ENCODE measurements at places on chromosomes 7 and 10. TPM values are rescaled to one million over a fixed set of nuclear protein-coding genes. Genes with fewer than 3 reads are reported as not detected.

- no peak overlapping the region for H3K4me3 ChIP-seq
- no peaks in the 10 kb centered on the region for H3K27me3 ChIP-seq
- no peaks in the 10 kb centered on the region for H3K36me3 ChIP-seq
- no peak for DNase-seq
Observed at GRCh38 chr10:17607603-17608332, 9.4 kb downstream of the HACD1 start.

GRCh38 chr7:38839851-38840250, 69.1 kb downstream of the VPS41 start:
- H3K27me3 ChIP-seq, result no peaks in the 10 kb centered on the region
- H3K36me3 ChIP-seq, result no peaks in the 10 kb centered on the region
- DNase-seq, result no peak
- H3K4me3 ChIP-seq, result no peak overlapping the region
- H3K27ac ChIP-seq, result no peak overlapping the region
- no peaks in the 10 kb centered on the region for H3K4me1 ChIP-seq

Gene LBX1
- total RNA-seq, result not detected

Gene IFIT3
- 117 TPM for total RNA-seq

Gene ADIRF
- 158 TPM for total RNA-seq

GRCh38 chr10:58608826-58609531, 96.3 kb downstream of the BICC1 start:
- no peak overlapping the region for H3K4me3 ChIP-seq
- no peaks in the 10 kb centered on the region for H3K36me3 ChIP-seq
- no peaks in the 10 kb centered on the region for H3K27me3 ChIP-seq
- no peak for DNase-seq
- no peaks in the 10 kb centered on the region for H3K4me1 ChIP-seq

Gene C10orf62
- total RNA-seq, result not detected

DNA sequence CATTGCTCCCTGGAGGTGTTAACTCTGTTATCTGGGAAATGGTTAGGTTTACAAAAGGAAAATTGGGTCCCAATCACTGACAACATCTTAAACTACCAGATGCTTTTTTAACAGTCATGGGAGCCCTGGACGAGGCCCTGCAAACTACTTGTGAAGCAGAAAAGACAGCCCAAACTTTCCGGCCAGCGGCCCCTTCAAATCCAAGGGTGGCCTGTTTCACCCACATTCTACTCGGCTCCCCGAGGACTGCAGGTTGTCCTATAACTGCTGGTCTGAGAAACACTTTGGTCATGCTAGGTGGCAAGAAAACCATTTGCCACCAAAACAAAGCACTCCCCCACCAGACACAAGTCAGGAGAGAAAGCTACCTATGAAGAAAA, 2.6 kb downstream of the TUBGCP2 start:
- H3K36me3 ChIP-seq, result peaks cover 33% of the 10 kb centered on the region

Gene PRRT4
- total RNA-seq, result 0.47 TPM

- no peaks in the 10 kb centered on the region for H3K27me3 ChIP-seq
- no peak for DNase-seq
- peak overlapping the region; percentile 84 for H3K27ac ChIP-seq
- H3K36me3 ChIP-seq, result no peaks in the 10 kb centered on the region
- H3K4me1 ChIP-seq, result peaks cover 99% of the 10 kb centered on the region
- H3K4me3 ChIP-seq, result no peak overlapping the region
Observed at GRCh38 chr7:5691606-5692005, 89.9 kb downstream of the RNF216 start.

Gene GDF10
- total RNA-seq, result 14.5 TPM

Gene NRG3
- total RNA-seq, result 2.6 TPM

Gene GFRA1
- total RNA-seq, result 9.8 TPM

- no peaks in the 10 kb centered on the region for H3K36me3 ChIP-seq
- no peak overlapping the region for H3K27ac ChIP-seq
- H3K4me1 ChIP-seq, result no peaks in the 10 kb centered on the region
- H3K27me3 ChIP-seq, result no peaks in the 10 kb centered on the region
Observed at GRCh38 chr10:108421266-108421665, 1256.8 kb upstream of the SORCS1 start.

Gene ADCYAP1R1
- total RNA-seq, result 2.9 TPM

DNA sequence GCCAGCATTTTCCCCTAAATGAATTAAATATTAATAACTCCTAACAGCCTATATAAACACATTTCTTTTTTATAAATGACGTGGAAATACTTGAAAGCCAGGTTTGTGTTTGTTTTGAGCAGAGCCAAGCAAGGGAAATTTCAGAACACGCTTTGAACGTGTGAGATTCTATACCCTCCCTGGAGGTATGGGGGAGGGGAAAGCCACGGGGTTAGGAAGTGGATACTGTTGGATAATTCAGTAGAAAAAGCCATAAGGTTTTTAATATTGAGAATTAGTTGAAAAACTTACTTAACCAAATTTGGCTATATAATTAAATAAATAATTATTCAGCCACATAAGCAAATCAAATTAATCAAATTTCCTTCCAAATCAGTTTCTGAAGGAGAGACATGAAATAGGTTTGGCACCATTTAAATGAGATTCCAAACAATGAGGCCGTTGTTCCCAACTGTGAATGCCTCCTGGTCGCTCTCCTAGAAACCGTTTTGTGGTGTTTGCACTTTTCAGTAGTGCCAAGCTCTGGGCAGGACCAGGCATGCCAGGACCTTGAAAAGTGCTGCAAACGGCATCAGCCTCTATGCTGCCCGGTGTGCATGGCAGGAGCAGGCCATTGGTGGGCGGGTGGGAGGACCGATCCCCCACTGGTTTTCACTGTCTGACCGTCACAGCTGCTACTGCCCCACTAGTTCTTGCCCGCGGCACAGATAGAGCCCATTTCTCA, 88.1 kb downstream of the SEPTIN14 start:
- no peaks in the 10 kb centered on the region for H3K4me1 ChIP-seq
- DNase-seq, result no peak
- no peaks in the 10 kb centered on the region for H3K36me3 ChIP-seq
- H3K4me3 ChIP-seq, result no peak overlapping the region

Gene FAM13C
- 13.9 TPM for total RNA-seq

GRCh38 chr7:1358376-1359050, 100.8 kb downstream of the MICALL2 start:
- H3K4me3 ChIP-seq, result no peak overlapping the region
- no peak overlapping the region for H3K27ac ChIP-seq
- no peak for DNase-seq
- H3K27me3 ChIP-seq, result peaks cover 29% of the 10 kb centered on the region
- H3K4me1 ChIP-seq, result no peaks in the 10 kb centered on the region

GRCh38 chr7:107579885-107580715, at the start of gene BCAP29:
TSS of gene BCAP29 (plus strand) at chr7:107580246. CDS start at chr7:107580773, 527 bp downstream.
- peak; percentile 84 for DNase-seq
- H3K4me1 ChIP-seq, result peaks cover 21% of the 10 kb centered on the region
- peak within 1 kb of the TSS; percentile 83 for H3K4me3 ChIP-seq
- H3K36me3 ChIP-seq, result peaks cover 11% of the 10 kb centered on the region
- peak within 1 kb of the TSS; percentile 93 for H3K27ac ChIP-seq

DNA sequence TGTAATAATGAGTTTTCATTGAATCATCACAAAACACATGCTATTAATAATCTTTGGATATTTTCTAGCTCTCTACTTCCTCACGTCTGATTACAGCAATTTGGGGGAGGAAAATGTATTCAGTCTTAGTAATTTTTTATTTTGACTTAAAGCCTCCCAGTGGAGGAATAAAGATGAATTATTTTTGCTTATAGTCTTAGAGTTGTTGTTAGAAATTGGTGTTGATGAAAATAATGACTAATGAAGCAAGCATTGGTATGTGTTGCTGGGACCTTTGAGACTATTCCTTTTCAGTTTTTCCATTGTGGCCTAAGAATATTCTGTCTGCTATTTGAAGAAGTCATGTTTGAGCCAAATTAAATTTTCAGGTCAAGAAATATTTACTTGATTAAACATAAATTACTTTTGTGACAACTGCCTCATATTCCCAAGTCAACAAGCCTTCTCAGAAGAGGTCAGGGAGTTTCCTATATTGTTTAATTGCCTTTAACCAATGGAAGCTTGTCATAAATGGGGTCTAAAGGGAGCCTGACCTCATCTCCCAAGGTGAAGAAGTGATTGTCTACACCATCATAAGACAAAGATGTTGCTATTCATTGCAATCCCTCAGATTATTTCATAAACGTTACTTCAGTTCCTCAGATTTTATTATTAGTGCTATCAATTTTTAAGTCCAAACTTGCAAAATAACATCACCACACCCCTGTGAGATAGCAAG, 90.0 kb downstream of the ST7 start:
- H3K27me3 ChIP-seq, result no peaks in the 10 kb centered on the region
- peaks cover 22% of the 10 kb centered on the region for H3K4me1 ChIP-seq
- H3K4me3 ChIP-seq, result no peak overlapping the region
- DNase-seq, result no peak
- no peak overlapping the region for H3K27ac ChIP-seq

- no peak for DNase-seq
- H3K36me3 ChIP-seq, result no peaks in the 10 kb centered on the region
- H3K27me3 ChIP-seq, result no peaks in the 10 kb centered on the region
- H3K4me3 ChIP-seq, result no peak overlapping the region
Observed at GRCh38 chr7:116315803-116316202, 105.5 kb downstream of the TES start.

Gene SPDYE16
- 0.18 TPM for total RNA-seq

DNA sequence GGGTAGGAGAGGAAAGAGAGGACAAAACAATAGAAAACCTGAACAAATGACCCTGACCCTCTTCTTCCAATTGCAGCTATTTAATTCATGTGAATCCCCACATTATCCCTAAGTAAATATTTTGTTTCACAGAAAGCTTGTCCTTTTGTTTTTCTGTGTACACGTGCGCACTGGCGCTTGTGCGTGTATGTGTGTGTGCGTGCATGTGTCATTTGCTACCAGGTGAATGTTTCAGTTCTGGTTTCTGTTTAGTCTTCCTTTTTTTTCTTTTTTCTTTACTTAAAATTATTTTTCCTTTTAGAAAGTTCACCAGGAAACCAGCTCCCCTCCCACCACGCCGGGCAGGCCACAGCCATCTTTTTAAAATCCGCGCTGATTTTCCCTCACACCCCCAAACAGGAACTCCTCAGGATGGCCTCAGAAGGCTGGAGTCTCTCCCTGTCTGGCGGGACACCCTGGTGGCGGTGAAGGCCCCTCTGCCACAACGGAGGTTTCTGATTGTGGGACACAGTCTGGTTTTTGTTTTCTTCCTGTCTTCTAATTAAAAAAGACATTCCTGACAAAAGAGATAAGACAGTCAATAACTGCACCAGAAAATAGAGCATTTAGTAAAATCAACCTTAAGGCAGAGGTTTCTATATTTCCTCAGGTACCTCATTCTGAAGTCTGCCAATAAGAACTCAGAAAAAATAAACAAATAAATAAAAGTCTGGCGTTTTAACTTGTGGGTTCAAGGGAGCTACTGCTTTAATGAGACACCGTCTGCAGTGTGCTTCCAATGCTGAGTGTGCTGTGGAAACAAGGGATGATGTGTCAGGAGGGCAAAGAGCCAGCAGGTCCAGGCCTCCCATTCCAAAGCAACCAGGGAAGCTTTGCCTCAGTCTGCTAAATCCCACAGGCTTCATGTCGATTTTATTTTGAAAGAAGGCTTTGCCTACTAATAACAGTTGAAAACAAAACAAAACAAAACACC, 17.4 kb downstream of the IRF5 start:
- DNase-seq, result no peak
- H3K4me3 ChIP-seq, result no peak overlapping the region

- H3K4me1 ChIP-seq, result peaks cover 10% of the 10 kb centered on the region
- no peak for DNase-seq
- H3K27ac ChIP-seq, result no peak overlapping the region
- H3K36me3 ChIP-seq, result peaks cover 18% of the 10 kb centered on the region
- no peak overlapping the region for H3K4me3 ChIP-seq
Observed at GRCh38 chr7:30929686-30930085, 18.0 kb downstream of the AQP1 start.

DNA sequence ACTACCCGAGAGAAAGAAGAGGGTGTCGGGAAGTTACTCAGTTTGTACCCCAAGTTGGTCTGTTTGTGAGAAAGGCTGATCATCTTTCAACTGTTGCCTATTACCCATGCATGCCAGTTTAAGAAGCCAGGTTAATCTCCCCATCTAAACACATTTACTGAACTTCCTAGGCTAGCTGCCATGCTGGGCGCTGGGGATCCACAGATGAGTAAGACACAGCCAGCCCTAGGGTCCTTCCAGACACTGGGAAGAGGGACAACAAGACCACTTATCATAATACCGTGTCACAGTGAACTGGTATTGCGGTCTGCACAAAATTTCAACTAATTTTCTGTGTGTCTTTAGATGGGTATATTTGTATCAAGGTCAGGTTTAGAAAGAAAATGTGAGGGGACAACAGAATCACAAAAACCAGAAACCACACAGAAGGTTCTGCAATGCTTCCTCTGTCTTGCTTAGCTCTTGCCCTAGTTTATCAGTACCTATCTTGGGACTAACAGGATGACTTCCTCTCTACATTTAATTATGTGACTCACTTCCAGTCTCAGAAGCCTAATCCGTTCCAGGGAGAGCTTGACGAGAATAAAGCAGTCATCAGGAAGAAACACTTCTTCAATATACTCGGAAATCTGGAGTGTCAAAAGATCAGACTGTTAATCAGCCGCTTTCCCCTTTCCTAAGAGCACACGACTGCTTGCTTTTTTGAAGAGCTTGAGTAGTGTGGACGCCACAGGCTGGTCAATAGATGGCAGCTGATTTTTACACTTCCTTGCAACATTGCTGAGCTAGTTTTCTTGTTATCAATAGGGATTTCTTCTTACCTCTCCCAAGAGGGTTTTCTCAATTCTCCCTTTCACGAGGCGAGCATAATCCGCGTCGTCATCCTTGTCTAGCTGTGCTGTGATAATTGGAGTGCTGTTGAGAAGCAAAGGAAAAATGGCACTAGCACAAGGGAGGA, 45.7 kb downstream of the POLR3A start:
- no peak overlapping the region for H3K4me3 ChIP-seq
- H3K36me3 ChIP-seq, result peaks cover 97% of the 10 kb centered on the region
- no peak overlapping the region for H3K27ac ChIP-seq
- DNase-seq, result no peak
- H3K4me1 ChIP-seq, result no peaks in the 10 kb centered on the region

Gene PBLD
- 2.6 TPM for total RNA-seq

GRCh38 chr7:106788637-106789036, 76.4 kb upstream of the PIK3CG start:
- no peak overlapping the region for H3K4me3 ChIP-seq
- DNase-seq, result no peak
- H3K36me3 ChIP-seq, result no peaks in the 10 kb centered on the region
- no peak overlapping the region for H3K27ac ChIP-seq
- H3K4me1 ChIP-seq, result no peaks in the 10 kb centered on the region
- no peaks in the 10 kb centered on the region for H3K27me3 ChIP-seq

- H3K36me3 ChIP-seq, result peaks cover 30% of the 10 kb centered on the region
- peak overlapping the region; percentile 92 for H3K27ac ChIP-seq
- no peak for DNase-seq
- no peaks in the 10 kb centered on the region for H3K27me3 ChIP-seq
Observed at GRCh38 chr7:75072981-75073283, 670 bp downstream of the RCC1L start.

Gene RASA4B
- 22.6 TPM for total RNA-seq

- peak within 1 kb of the TSS; percentile 94 for H3K27ac ChIP-seq
- peaks cover 17% of the 10 kb centered on the region for H3K4me1 ChIP-seq
- H3K36me3 ChIP-seq, result peaks cover 7% of the 10 kb centered on the region
- peak; percentile 100 for DNase-seq
Observed at GRCh38 chr10:73096449-73097304, at the start of gene P4HA1. TSS of gene P4HA1 (minus strand) at chr10:73096866. CDS start at chr10:73074883, 21,983 bp downstream.

Gene ACTA2
- 204 TPM for total RNA-seq

- peaks cover 12% of the 10 kb centered on the region for H3K4me1 ChIP-seq
- H3K27me3 ChIP-seq, result no peaks in the 10 kb centered on the region
- no peak for DNase-seq
- no peak overlapping the region for H3K4me3 ChIP-seq
Observed at GRCh38 chr10:78215645-78216044, 182.0 kb downstream of the RPS24 start.

- H3K4me3 ChIP-seq, result no peak overlapping the region
- no peak for DNase-seq
- H3K36me3 ChIP-seq, result no peaks in the 10 kb centered on the region
- no peak overlapping the region for H3K27ac ChIP-seq
- H3K4me1 ChIP-seq, result no peaks in the 10 kb centered on the region
- no peaks in the 10 kb centered on the region for H3K27me3 ChIP-seq
Observed at GRCh38 chr7:72326811-72327210, 85.3 kb downstream of the CALN1 start.

Gene AEBP1
- total RNA-seq, result 82.5 TPM

All from lower lobe of right lung (tissue), 2 donors.